ENCODE measurements at places on chromosomes 3 and 15.

DNA sequence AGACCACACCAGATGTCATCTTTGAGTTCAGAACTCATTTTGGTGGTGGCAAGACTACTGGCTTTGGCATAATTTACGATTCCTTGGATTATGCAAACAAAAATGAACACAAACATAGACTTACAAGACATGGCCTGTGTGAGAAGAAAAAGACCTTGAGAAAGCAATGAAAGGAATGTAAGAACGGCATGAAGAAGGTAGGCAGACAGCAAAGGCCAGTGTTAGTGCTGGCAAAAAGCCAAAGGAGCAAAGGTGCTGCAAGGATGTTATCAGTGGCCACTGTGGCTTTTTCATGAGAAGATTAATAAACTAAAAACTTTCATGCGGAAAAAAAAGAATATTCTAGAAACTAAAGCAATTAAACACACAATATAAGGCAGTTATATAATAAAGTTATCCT lies 21.9 kb downstream of the AAGAB start:
- DNase-seq = no peak

DNA sequence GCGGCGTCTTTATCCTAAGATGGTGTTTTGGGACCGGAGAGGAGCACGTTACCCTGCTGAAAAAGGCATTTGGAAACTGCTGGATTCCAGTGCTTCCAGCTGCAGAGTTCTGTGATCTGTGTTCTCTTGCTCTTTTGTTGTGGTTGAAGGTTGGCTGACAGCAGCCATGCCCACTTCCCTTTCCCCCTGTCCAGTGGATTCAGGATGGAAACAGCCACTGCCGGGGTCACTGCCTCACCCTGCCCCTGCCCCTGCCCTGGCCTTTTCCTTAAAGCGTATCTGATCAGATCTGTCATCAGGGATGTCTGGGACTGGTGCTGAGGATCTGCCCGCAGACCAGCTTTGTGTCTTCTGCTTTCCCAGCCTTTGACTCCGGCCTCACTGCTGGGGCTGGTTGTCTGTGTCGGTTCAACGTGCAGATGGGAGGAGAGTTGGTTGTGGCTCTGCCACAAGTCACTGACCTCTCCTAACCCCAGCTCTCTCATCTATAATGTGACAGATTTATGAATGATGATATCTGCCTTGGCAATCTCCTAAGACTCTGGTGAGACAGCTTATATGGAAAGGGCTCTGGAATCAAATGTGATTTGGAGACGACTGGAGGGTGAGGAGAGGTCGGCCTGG lies 219.4 kb upstream of the BHLHE40 start:
- no peak for DNase-seq

DNA sequence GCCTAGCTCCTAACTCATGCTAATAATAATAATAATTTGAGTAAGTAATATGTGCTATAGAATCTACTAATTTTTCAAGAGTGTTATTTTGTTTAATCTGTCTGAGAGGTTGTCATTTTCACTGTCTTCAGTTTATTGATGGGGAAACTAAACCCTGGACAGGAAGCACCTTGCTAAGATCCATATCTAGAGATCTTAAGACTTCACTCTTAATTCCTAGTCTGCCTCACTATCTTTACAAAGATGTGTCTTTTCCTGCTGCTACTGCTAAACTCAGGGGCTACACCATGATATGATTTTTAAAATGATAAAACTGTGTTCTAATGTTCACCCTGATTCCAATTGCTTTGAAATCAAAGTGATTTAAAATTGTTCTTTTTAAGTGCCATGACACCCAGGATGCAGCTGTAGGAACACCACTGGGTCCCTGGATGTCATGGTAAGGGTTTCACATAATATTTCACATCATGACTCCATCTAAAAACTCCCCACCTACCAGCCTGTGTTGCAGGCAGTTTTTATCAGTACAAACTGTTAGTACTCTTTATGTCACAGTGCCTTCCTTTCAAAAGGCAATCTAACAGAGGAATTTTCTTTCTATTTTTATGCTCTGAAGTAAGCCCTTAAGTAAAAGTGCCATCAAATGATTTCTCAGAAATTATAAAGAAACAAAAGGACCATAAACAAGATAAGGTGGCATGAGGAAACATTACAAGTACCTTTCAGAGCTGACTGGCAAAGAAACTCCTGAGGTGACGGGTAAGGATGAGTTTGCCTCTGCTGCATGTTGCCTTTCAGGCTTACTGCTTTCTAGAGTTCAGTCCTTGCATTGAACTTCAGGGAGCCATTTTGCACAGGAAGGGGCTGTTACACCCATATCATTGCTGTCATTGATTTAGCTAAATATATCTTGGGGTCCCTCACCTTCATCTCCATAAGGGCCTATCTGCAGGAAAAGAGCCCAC lies 160.1 kb upstream of the SATB1 start:
- no peak for DNase-seq

DNA sequence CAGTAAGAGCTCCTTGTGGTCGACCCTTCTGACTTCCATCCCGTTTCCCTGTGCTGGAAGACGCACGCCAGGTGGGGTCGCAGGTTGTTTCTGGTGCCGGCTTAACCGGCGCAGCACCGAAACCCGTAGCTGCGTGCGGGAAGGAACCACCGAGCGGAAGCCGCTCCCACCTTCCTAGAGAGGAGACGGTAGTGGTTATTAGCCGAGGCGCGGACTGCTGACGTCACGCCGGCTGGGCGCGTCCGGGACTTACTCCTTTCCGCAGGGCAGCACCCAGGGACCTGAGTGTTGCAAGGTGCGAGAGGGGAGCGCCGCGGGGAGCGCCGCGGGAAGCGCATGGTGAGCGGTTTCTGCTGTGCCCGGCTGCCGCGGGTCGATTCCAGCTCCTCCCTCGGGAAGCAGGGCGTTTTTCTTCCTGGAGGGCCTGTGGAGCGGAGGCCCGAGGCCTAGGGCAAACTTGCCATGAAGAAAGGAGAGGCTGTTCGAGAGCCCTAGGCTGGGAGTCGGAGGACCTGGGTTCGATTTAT lies at the start of gene ZNF501:
Gene ZNF501 (plus strand): TSS at position 252 of the 527 bp plus-strand sequence. CDS start 4,787 bp downstream, outside the sequence.
- DNase-seq = peak; percentile 68

DNA sequence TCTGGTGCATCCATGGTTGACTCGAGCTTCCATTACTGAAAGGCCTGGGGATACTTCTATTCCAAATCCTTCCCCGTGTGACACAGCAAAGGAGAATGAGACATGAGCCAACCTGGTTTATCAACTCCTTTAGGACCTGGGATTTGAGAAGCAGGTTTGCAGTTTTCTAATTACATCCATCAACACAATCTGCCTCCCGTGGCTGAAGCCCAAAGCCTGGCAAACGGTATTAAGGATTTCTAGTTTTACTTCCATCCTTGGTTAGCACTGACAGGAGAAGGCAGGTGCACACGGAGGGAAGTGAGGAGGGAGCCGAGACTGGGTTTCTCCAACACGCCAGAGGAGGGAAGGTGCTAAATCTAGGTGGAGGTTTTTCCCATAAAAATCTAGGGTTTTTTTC lies 79.0 kb downstream of the MYLK start:
- no peak for DNase-seq

DNA sequence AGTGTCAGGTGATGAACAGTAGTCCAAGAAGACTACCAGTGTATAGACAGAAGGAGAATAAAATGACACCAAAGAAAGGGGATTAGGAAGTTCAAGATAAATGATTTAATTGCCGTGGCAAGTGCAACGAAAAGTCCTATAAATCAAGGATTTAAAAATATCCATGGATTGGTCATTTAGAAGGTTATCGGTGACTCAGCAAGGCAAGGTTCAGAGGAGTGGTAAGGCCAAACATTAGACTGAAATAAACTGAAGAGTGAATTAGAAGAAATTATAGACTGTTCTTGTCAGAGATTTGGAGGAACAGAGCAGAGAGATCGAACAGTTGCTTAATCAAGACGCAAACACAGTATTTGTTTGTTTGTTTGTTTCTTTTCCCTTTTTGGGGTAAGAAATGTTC lies 211.9 kb upstream of the KCNMB2 start:
- no peak for DNase-seq

DNA sequence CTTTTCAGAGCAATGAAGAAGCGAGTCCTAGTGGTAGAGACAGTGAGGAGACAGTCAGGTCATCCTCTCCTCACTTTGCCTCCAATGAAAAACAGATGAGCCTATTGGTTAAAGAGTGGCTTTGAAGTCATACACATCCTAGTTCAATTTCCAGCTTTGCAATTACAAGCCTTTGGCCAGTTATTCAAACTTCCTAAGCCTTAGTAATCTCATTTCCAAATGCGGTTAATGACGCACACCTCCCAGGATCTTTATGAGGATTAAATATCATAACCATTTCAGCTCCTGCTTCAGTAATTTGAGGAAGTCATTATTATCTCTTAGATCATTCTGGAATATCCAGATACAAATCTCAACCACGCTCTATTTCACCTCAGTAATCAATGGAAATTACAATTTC lies 10.0 kb upstream of the ST6GAL1 start:
- no peak for DNase-seq

- DNase-seq = no peak
These were observed 6.1 kb upstream of the SYN2 start for GRCh38 chr3:11998092-11998491.

- no peak for DNase-seq
These were observed 65.8 kb upstream of the LEKR1 start for GRCh38 chr3:156760333-156760732.

GRCh38 chr15:75138016-75138999 lies 63.4 kb upstream of the C15orf39 start:
- no peak for DNase-seq

GRCh38 chr15:87591042-87591441 lies 665.5 kb downstream of the NTRK3 start:
- DNase-seq = no peak

GRCh38 chr15:88834211-88834812 lies 31.1 kb downstream of the ACAN start:
- no peak for DNase-seq

DNA sequence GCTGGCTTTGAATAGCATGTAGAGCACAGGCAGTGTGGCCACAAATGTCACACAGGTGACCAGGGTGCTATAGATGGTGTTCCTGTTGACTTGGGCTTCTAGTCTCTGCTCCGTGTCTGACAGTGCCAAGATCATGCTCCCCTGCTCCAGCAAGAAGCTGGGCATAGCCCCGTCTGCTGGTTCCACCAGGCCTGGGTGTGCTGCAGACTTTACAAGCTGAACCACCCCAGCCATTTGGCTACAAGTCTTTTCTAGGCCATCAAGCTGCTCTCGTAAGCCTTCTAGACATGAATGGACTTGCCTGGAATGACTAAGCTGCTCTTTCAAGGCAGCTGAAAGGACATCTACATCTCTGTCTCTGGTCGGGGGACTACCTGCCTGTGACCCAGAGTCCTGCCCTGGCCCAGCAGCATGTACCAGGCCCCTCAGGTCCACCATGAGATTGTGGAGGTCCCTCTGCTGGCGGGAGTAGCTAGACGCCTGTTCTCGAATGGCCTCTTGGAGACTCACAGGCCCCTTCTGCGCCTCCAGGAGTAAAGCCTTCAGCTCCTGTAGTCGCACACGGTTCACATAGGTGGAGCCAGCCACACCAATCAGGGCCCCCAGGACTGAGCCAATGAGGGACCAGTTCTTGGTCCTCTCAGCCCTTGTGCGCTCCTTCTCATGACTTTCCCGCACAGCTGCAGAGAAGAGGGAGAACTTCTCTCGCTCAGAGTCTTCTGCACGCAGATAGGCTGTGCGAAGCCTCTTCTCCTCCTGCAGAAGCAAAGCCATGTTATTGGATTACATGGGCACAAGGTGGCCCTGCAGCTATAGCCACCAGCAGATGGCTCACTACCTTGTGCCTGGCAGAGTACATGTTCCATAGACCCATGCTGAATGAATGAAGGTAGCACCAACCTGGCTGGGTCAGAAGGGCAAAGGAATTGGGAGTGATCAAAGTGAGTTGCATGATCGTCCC lies 2.8 kb upstream of the PLXNB1 start:
- DNase-seq = no peak

DNA sequence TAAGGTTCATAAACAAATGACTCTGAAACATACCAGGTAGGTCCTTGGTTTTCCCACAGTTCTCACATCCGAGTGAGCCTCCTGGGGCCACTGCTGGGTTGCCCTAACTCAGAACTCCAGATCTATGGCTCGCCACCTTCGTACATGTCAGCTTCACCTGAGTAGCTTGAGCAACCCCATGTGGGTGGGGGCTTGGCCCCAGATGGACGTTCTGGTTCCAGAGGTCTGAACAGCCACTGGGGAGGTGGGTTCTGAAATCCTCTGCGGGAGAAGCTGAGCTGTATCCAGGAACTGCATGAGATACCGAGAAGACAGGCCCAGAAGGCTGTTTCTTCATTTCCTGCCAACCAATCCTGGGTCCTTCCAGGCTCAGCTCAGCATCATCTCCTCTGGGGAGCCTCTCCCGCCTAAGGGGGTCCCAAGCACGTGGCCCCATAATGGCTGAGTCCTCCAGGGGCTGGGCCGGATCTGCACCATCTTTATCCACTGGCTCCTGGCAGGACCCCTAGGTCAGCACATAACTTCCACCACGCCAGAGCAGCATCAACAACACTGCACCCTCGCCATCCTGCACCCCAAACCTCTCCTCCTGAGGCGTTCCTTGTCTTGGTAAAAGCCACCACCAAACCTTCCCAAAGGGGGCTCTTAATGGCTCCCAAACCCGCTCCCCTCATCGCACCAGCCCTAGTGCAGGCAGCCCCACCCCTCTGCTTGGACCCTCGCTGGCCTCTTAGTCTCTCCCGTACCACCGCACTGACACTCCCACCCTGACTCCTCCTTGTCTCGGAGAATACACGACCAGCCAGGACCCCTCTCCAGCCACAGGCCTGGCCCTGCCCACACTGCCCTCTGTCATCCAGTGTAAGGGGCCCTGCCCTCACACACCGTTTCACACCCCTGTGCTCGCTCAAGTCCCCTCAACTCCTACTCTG lies 39.8 kb downstream of the PCSK6 start:
- no peak for DNase-seq

- no peak for DNase-seq
These were observed 831.5 kb upstream of the NR2F2 start for GRCh38 chr15:95498961-95499360.

- no peak for DNase-seq
These were observed at the start of gene EFHB for GRCh38 chr3:19934098-19934566. Gene EFHB (minus strand): TSS chr3:19934217. CDS start chr3:19934018, 199 bp downstream.

DNA sequence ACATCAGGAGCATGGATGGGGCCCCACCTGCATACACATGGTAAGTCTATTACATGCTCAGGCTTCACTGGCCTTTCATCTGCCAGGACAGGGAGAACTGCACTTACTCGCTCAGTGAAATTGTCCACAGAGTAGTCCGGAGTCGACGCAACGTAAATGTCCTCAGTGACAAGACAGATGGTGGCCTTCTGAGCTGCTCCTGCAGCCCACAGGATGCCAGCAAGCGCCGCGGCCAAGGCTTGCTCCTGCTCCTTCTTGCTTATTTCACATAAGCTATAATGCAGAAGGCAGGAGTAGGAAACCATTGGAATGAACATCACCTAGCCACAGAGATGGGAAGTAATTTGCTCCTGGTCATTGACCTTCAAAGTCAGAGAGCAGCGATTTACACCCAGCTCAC lies 14.4 kb downstream of the MINDY4B start:
- no peak for DNase-seq

GRCh38 chr3:79871656-79872055 lies 103.9 kb upstream of the ROBO1 start:
- DNase-seq = no peak

DNA sequence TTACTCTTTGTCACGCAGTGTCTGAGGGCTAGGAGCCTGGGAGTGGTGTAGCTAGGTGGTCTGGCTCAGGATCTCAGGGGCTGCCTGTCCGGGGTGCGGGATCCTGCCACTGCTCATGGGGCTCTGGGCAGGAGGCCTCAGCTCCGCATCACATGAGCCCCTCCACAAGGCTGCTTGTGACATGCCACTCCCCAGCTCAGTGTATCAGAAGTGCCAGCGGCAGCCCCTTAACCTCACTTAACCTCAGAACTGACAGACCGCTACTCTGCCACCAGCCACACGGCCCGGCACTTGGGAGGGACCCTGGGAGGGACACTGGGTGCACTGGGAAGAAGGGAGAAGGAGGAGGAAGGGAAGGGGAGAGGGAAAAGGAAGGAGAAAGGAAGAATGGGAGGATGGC lies 87.9 kb downstream of the FBLN2 start:
- DNase-seq = no peak
